ENCODE measurements at places on chromosomes 1 and 21. TPM values are rescaled to one million over a fixed set of nuclear protein-coding genes. Genes with fewer than 3 reads are reported as not detected.
A peak's percentile ranks its signal among the peaks of the same experiment; 100 is the strongest.

- H3K36me3 ChIP-seq = no peaks in the 10 kb centered on the region
- H3K4me1 ChIP-seq = peaks cover 4% of the 10 kb centered on the region
- H3K27ac ChIP-seq = no peak overlapping the region
- no peak overlapping the region for H3K4me3 ChIP-seq
These were observed 6.8 kb downstream of the SPRR5 start for GRCh38 chr1:152953761-152954160.

- H3K4me3 ChIP-seq = no peak overlapping the region
- H3K4me1 ChIP-seq = no peaks in the 10 kb centered on the region
- no peaks in the 10 kb centered on the region for H3K27me3 ChIP-seq
- no peak overlapping the region for H3K27ac ChIP-seq
- no peaks in the 10 kb centered on the region for H3K36me3 ChIP-seq
These were observed 18.9 kb upstream of the LRP8 start for GRCh38 chr1:53346814-53347176.

GRCh38 chr21:46171585-46171984 is 12.7 kb downstream of the SPATC1L start:
- no peak overlapping the region for H3K27ac ChIP-seq
- no peak for DNase-seq
- peaks cover 21% of the 10 kb centered on the region for H3K27me3 ChIP-seq
- H3K36me3 ChIP-seq = peaks cover 3% of the 10 kb centered on the region
- H3K4me1 ChIP-seq = peaks cover 6% of the 10 kb centered on the region

GRCh38 chr21:26171258-26172100 is 909 bp upstream of the APP start:
- peaks cover 31% of the 10 kb centered on the region for H3K4me1 ChIP-seq
- DNase-seq = no peak
- peaks cover 6% of the 10 kb centered on the region for H3K36me3 ChIP-seq
- peak overlapping the region; percentile 94 for H3K4me3 ChIP-seq
- peaks cover 6% of the 10 kb centered on the region for H3K27me3 ChIP-seq

Gene CHRM3
- not detected for total RNA-seq

Gene TMEM52
- 1.2 TPM for total RNA-seq
